ENCODE measurements at places on chromosomes 3 and 15. TPM values are rescaled to one million over a fixed set of nuclear protein-coding genes. Genes with fewer than 3 reads are reported as not detected.

DNA sequence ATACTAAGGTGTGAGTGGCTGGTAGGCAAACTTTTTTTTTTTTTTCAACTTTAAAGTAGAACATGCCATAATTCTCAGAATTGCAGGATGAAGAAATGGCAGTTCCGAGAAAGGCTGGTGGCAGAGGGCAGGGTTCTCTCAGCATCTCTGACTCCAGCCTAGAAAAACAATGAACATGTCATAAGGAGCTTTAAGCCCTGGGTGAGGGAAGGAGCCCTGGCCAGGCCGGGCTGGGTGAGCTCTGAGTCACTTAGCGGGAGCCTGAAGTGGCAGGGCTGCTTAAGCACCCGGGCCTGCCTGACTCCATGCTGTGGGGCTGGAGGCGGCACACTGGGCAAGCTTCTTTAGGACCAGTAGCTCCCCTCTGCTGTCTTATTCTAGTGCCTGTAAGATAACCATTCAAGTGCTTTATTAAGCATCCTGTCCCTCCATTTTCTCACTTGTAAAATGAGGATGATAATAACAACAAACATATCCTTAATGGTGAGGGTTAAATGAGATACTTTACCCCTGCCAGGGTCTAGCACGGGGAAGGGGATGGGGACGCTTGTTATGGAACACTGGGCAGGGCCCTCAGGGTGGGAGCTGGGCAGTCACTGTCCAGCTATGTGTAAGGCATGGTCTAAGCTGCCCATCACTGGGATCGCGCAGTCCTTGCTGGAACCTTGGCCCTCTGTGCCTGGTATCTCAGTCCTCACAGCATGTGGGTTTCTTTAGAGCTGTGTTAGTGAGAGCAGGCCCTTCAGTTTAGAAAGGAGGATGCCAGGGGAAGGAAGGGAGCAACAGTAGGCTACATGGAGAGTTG lies 18.4 kb downstream of the SMAD6 start:
- H3K4me3 ChIP-seq: no peak overlapping the region
- H3K36me3 ChIP-seq: peaks cover 38% of the 10 kb centered on the region
- peak overlapping the region; percentile 4 for H3K27ac ChIP-seq
- DNase-seq: no peak
- no peaks in the 10 kb centered on the region for H3K27me3 ChIP-seq

The SERPINI2 gene
- not detected for total RNA-seq

GRCh38 chr3:72446218-72447058 lies 401.8 kb downstream of the SHQ1 start:
- H3K4me1 ChIP-seq: peaks cover 44% of the 10 kb centered on the region
- peak within 1 kb of the TSS; percentile 88 for H3K27ac ChIP-seq
- H3K27me3 ChIP-seq: no peaks in the 10 kb centered on the region
- H3K36me3 ChIP-seq: no peaks in the 10 kb centered on the region
- peak within 1 kb of the TSS; percentile 91 for H3K4me3 ChIP-seq

The IL17RB gene
- total RNA-seq: not detected

DNA sequence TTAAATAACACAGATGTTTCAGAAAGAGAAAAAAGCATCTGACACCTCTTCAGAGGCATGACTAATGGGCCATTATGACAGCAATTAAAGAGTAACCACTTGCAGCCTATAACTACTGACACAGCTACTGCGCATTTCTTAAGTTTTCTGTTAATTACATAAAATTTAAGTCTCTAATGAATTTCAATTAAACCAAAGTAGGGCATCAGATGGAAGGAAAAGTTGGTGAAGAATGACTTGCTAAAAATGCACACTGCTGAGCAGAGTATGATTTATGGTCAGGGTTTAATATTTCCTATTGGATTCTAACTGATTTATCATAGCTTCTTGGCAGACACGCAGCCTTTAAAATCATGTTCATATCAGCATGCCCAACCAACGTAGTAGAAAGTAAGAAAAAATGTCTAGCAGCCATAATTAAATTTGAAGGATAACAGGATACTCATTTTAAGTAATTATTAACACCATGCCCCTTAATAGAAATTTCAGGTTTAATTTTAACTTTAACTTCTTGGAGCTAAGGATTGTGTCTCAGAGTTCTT lies 140.0 kb downstream of the CBLB start:
- H3K4me3 ChIP-seq: no peak overlapping the region
- no peaks in the 10 kb centered on the region for H3K4me1 ChIP-seq
- H3K27me3 ChIP-seq: no peaks in the 10 kb centered on the region
- no peak for DNase-seq

DNA sequence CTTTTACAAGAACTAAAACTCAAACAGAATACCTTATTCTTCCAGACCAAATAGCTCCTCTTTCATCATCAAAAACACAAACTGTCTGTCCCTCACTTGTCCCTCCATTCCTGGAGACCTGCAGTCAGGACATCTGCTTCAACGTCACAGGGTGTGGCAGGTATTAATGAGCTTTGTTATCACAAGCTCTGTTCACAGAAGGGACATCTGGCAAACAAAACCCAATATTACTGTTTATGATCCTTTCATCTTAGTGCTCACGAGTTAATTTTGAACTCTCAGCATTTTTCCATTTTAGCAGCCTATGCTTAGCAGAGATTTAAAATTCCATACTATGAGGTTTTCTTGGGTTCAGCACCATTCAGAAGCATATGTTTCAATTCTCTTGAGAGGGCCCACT lies 32.9 kb downstream of the AP3S2 start:
- H3K4me3 ChIP-seq: no peak overlapping the region
- no peaks in the 10 kb centered on the region for H3K4me1 ChIP-seq
- no peak overlapping the region for H3K27ac ChIP-seq
- no peaks in the 10 kb centered on the region for H3K27me3 ChIP-seq
- H3K36me3 ChIP-seq: peaks cover 24% of the 10 kb centered on the region
- DNase-seq: no peak

The IL17RD gene
- total RNA-seq: 10.8 TPM

The OSTN gene
- total RNA-seq: not detected

The UBA5 gene
- total RNA-seq: 27.3 TPM

- H3K27ac ChIP-seq: no peak overlapping the region
- peaks cover 17% of the 10 kb centered on the region for H3K4me1 ChIP-seq
- no peaks in the 10 kb centered on the region for H3K36me3 ChIP-seq
Measured at GRCh38 chr3:46899151-46900006, 21.9 kb downstream of the PTH1R start.

The DISP2 gene
- total RNA-seq: 0.42 TPM

DNA sequence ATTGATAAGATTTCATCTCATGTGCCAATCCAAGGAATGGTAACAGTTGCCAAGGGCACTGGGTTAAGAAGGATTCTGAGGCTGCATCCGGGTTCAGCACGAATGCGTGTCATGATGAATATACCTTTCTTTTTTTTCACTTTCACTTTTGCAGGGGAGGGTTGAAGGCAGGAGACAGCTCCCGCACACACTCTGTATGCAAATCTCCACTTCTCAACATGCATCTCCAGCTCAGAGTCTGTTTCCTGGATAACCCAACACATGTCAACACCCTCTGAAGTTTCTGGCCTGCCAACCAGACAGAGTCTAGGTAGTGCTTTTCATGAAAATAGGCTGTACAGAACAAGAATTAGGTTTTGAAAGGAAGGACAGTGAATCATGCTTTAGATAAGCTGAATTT lies 21.6 kb downstream of the B4GALT4 start:
- H3K36me3 ChIP-seq: peaks cover 100% of the 10 kb centered on the region
- no peak for DNase-seq
- H3K27ac ChIP-seq: no peak overlapping the region
- H3K4me1 ChIP-seq: no peaks in the 10 kb centered on the region
- H3K27me3 ChIP-seq: no peaks in the 10 kb centered on the region

- no peak for DNase-seq
- no peak overlapping the region for H3K27ac ChIP-seq
- no peaks in the 10 kb centered on the region for H3K36me3 ChIP-seq
- no peak overlapping the region for H3K4me3 ChIP-seq
Measured at GRCh38 chr3:134003066-134003465, 26.7 kb downstream of the SLCO2A1 start.

The TGFBR2 gene
- 292 TPM for total RNA-seq

DNA sequence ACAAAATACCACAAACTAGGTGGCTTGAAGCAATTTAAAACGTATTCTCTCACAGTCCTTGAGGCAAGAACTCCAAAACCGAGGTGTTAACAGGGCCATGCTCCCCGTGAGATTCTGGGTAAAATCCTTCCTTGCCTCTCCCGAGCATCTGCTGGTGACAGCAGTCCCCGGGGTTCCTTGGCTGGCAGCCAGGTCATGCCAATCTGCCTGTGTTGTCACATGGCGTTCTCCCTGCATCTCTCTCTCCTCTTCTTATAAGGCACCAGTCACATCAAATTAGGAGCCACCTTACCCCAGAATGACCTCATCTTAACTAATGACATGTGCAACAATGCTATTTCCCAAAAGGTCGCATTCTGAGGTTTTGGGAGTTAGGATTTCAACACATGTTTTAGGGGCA lies 26.3 kb upstream of the LRRN1 start:
- H3K36me3 ChIP-seq: no peaks in the 10 kb centered on the region
- H3K4me3 ChIP-seq: no peak overlapping the region
- H3K4me1 ChIP-seq: no peaks in the 10 kb centered on the region
- H3K27me3 ChIP-seq: no peaks in the 10 kb centered on the region
- DNase-seq: no peak

- H3K27ac ChIP-seq: no peak overlapping the region
- no peak for DNase-seq
- no peaks in the 10 kb centered on the region for H3K27me3 ChIP-seq
Measured at GRCh38 chr3:3082234-3082924, 27.8 kb downstream of the IL5RA start.

DNA sequence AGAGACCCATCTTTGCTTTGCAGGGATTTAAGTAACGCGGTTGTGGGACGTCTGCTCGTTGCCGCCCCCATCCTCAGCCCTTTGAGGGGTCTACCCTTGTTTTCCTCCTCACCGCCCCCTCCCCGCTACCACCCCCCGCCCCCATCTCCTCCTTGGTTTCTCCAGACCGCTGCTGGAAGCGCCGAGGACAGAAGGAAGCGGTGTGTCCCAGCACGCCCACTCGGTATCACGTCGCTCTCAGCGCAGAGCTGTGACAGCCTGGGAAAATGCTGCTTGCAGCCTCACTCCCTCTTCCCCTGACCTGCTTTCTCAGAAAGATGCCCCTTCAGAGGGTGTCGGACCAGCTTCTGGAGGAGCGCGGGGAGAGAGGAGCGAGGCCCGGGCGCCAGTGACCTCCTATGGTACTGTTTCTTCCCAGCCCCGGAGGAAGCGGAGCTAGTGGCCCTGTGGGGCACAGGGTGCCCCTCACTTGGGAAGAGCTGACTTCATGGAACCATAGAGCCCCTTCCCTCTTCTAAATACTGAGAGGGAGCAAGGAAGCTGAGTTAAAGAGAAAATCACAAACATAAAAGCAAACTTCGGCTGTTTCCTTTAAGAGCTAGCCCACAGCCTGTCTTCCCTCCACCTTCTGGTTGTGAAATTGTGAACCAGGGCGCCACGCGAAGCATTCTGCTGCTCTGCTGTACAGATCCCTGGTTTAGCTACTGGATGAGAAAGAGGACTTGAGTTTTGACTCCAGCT lies 698 bp downstream of the IL1RAP start:
- H3K27me3 ChIP-seq: no peaks in the 10 kb centered on the region
- H3K27ac ChIP-seq: peak overlapping the region; percentile 66
- no peak for DNase-seq
- H3K4me3 ChIP-seq: peak overlapping the region; percentile 62
- peaks cover 16% of the 10 kb centered on the region for H3K4me1 ChIP-seq

The WNT5A gene
- total RNA-seq: 15.1 TPM

The GHRL gene
- not detected for total RNA-seq

DNA sequence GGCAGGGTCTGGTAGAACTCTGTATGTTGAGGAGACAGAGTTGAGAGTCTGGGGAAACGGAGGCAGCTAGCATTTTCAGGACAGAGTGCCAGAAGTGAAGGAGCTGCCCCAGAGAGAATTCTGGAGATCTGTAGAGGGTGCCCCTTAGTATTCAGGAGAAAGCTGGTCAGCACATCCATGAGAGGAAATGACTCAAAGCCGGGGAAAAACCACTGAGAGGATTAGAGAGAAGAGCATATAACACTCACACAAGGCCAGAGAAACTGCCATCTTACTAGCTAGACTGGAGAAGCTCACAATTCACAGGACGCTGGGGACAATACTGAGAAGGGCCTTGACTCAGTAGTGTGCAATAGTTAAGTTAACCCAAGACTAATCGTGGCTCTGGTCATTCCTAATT lies 75.7 kb upstream of the DPPA4 start:
- no peaks in the 10 kb centered on the region for H3K27me3 ChIP-seq
- DNase-seq: no peak
- no peaks in the 10 kb centered on the region for H3K36me3 ChIP-seq
- H3K27ac ChIP-seq: no peak overlapping the region
- H3K4me3 ChIP-seq: no peak overlapping the region
